ENCODE measurements at places on chromosomes 6 and 20. TPM values are rescaled to one million over a fixed set of nuclear protein-coding genes. Genes with fewer than 3 reads are reported as not detected.

- no peaks in the 10 kb centered on the region for H3K36me3 ChIP-seq
- DNase-seq: no peak
- peaks cover 9% of the 10 kb centered on the region for H3K27me3 ChIP-seq
- no peak overlapping the region for H3K4me3 ChIP-seq
- H3K4me1 ChIP-seq: no peaks in the 10 kb centered on the region
Observed at GRCh38 chr6:33960345-33961313, 156.8 kb upstream of the MLN start.

DNA sequence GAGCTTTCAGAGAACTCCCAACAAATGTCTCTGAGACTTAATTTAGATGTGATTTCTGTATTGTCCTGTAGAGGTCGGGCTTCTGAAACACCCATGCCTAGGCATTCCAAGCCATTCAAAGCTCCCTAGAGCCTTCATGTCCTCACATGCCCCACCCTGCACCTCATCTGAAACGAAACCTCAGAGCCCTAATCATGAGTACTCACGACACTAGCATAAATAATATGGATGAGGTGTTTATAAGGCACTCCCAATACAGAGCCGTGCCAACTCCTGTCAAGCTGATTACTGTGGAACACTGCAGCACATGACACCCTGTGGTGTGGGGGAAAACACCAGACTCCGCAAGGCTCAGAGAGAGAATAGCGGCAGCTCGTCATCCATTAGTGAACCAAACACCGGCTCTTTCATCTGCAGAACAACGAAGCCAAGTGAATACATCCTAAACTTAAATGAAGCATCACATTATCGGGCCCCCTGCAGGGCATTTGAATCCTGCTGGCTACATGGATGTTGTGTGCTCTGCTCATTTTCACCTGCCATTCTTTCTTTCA, 83.8 kb downstream of the FNDC1 start:
- no peaks in the 10 kb centered on the region for H3K4me1 ChIP-seq
- no peaks in the 10 kb centered on the region for H3K27me3 ChIP-seq
- H3K27ac ChIP-seq: no peak overlapping the region
- no peak overlapping the region for H3K4me3 ChIP-seq
- no peaks in the 10 kb centered on the region for H3K36me3 ChIP-seq

- H3K36me3 ChIP-seq: no peaks in the 10 kb centered on the region
- H3K4me1 ChIP-seq: no peaks in the 10 kb centered on the region
- DNase-seq: no peak
- H3K4me3 ChIP-seq: no peak overlapping the region
Observed at GRCh38 chr6:143872201-143872600, 7.9 kb downstream of the ZC2HC1B start.

DNA sequence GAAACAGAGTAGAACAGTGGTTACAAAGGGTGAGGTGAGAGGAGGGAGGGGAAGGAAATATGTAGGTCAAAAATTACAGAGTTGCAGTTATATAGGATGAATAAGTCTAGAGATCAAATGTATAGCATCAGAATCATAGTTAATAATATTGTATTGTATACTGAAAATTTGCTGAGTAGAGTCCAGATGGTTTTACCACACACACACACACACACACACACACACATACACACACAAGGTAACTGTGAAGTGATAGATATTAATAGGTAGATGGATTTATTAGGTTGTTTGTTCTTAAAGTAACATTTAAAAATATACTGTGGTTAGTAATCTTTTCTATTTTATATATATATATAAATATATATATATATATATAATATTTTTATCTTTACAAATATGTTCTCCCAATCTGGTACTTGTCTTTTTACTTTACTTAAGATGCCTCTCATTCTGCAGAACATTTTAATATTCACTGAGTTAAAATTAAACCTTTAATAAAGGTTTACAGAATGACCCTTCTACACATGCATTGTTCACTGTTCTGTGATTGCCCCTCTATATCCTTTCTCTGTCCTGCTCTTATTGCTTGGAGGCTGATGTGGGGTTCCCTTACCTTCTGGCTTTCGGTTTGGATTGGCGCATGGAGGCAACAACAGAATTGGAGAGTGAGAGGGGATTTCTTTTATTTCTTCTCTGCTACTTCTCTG, 408 bp downstream of the PTCHD4 start:
- H3K4me3 ChIP-seq: no peak overlapping the region
- H3K27me3 ChIP-seq: no peaks in the 10 kb centered on the region
- H3K27ac ChIP-seq: no peak overlapping the region
- no peaks in the 10 kb centered on the region for H3K4me1 ChIP-seq
- no peak for DNase-seq

- DNase-seq: no peak
- H3K4me3 ChIP-seq: no peak overlapping the region
- H3K27ac ChIP-seq: no peak overlapping the region
- peaks cover 10% of the 10 kb centered on the region for H3K4me1 ChIP-seq
- no peaks in the 10 kb centered on the region for H3K36me3 ChIP-seq
Observed at GRCh38 chr20:51695574-51696303, 72.5 kb downstream of the ATP9A start.

- no peak overlapping the region for H3K4me3 ChIP-seq
- no peak for DNase-seq
- H3K36me3 ChIP-seq: no peaks in the 10 kb centered on the region
- no peaks in the 10 kb centered on the region for H3K27me3 ChIP-seq
Observed at GRCh38 chr6:160883999-160884398, 107.6 kb upstream of the MAP3K4 start.

DNA sequence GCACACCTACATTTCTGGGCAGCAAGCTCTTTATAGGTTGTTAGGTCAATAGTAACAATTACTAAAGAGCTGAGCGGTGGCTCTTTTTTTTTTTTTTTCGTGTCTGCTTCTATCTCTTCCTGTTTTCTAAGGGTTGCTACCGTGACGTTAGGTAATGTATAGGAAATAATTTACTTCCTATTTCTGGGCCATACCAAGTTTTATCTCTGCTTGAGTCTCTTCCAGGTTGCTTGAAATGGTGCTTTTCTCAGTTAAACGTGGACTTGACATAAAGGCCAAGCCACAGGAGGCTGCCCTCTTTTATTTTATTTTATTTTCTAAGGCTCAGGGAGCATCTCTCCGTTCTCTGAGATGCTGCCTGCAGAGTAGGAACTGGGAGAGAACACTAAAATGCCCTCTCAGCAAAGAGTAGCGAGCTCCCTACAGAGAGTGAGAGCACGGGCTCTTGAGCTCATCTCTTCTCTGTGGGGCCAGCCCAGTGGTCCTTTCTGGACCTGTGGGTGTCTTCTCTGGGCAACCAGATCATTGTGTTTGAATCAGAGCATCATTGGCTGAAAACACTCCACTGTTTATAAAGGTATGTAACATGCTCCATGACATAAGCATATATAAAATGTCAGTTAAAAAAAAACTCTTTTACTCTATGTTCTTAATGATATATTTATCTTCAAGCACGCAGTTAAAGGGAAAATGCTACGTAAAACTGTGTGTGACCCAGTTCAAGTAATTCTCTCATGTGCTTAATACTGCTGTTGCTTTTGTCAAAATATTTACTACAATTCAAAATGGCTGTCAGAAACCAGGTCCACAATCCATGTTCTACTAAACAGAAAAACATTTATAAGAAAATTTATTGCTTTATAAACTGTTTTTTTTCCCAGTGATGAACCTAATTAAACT, at the start of gene ZNF831:
Gene ZNF831, plus strand, starts transcription at position 191 of the 900 bp plus-strand sequence. CDS start 27,199 bp downstream, outside the sequence.
- DNase-seq: no peak
- no peak within 1 kb of the TSS for H3K27ac ChIP-seq
- H3K27me3 ChIP-seq: no peaks in the 10 kb centered on the region
- no peak within 1 kb of the TSS for H3K4me3 ChIP-seq
- H3K4me1 ChIP-seq: no peaks in the 10 kb centered on the region
- no peaks in the 10 kb centered on the region for H3K36me3 ChIP-seq

DNA sequence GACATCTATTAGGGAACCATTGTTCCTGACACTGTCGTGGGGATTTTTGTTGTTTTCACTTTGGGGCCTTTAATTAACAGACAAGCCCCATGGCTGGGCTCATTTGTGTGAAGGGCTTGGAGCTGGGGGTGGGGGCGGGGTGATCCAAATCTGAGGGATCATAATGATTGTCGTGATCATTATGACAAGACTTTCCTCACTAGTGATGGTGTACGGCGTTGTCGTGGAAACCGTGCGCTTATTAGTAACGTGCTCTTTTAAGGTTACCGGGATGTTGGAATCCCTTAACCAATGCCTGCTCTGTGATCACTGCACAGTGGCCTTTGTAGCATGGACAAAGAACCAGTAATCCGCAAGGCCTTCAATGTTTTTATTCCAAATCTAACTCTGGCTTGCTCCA, 18.6 kb downstream of the PDYN start:
- no peaks in the 10 kb centered on the region for H3K4me1 ChIP-seq
- H3K27ac ChIP-seq: no peak overlapping the region
- no peak for DNase-seq
- H3K36me3 ChIP-seq: no peaks in the 10 kb centered on the region
- H3K4me3 ChIP-seq: no peak overlapping the region
- peaks cover 7% of the 10 kb centered on the region for H3K27me3 ChIP-seq

DNA sequence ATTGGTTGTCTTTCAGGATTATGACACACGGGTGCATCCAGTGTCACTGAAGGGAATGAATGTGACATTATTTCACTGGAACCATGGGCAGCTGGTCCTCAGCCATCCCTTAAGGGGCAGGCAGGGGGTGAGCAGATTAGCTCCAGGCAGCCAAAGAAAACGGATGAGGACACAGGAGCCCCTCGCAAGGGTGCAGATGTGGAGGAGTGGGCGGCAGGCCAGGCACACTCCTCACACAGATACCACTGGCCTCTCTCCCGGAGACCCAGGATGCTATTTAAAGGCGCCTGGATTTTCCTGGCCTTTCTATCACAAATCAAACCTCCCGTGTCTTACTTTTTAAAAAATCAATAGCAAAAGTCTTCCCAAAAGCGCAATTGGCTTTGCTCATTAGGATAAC, 210.4 kb downstream of the TAF4 start:
- no peak overlapping the region for H3K27ac ChIP-seq
- H3K4me1 ChIP-seq: no peaks in the 10 kb centered on the region
- H3K36me3 ChIP-seq: no peaks in the 10 kb centered on the region
- H3K27me3 ChIP-seq: no peaks in the 10 kb centered on the region

GRCh38 chr6:44463728-44464450, 76.4 kb downstream of the CDC5L start:
- peaks cover 3% of the 10 kb centered on the region for H3K27me3 ChIP-seq
- H3K4me3 ChIP-seq: no peak overlapping the region
- H3K36me3 ChIP-seq: no peaks in the 10 kb centered on the region
- peak overlapping the region; percentile 51 for H3K27ac ChIP-seq
- peaks cover 26% of the 10 kb centered on the region for H3K4me1 ChIP-seq
- DNase-seq: peak; percentile 21

DNA sequence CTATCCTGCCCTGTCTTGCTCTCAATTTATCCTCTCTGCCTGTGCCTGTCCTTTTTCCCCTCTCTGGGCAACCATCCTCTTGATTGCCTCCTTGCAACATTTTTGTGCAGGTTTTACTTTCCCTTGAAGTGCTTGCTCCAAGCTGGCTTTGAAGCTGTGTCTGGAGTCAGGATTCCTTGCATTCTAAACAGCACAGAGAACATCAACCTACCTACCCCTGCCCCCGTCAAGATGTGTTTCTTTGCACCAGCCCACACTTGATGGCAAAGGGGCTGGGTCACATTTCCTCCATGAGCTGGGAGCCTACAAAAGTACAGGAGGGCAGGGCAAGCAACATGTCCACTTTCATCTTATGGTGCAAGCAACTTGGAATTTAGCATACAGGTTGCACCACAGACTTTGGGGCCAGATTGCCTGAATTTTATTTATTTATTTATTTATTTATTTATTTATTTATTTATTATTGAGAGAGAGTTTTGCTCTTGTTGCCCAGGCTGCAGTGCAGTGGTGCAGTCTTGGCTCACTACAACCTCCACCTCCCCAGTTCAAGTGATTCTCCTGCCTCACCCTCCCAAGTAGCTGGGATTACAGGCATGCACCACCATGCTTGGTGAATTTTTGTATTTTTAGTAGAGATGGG, 206.3 kb downstream of the COL19A1 start:
- no peak overlapping the region for H3K27ac ChIP-seq
- peaks cover 3% of the 10 kb centered on the region for H3K27me3 ChIP-seq
- no peak for DNase-seq
- H3K36me3 ChIP-seq: no peaks in the 10 kb centered on the region
- no peaks in the 10 kb centered on the region for H3K4me1 ChIP-seq

- no peaks in the 10 kb centered on the region for H3K27me3 ChIP-seq
- peaks cover 14% of the 10 kb centered on the region for H3K4me1 ChIP-seq
Observed at GRCh38 chr6:16440636-16441212, 202.3 kb downstream of the GMPR start.

- H3K36me3 ChIP-seq: no peaks in the 10 kb centered on the region
- H3K27ac ChIP-seq: no peak overlapping the region
- no peaks in the 10 kb centered on the region for H3K27me3 ChIP-seq
- no peak for DNase-seq
Observed at GRCh38 chr6:166410426-166410935, 27.7 kb upstream of the MPC1 start.

- no peaks in the 10 kb centered on the region for H3K27me3 ChIP-seq
- DNase-seq: no peak
- H3K27ac ChIP-seq: no peak overlapping the region
- no peaks in the 10 kb centered on the region for H3K4me1 ChIP-seq
- no peak overlapping the region for H3K4me3 ChIP-seq
- no peaks in the 10 kb centered on the region for H3K36me3 ChIP-seq
Observed at GRCh38 chr20:35215066-35215956, 11.2 kb upstream of the MMP24 start.

DNA sequence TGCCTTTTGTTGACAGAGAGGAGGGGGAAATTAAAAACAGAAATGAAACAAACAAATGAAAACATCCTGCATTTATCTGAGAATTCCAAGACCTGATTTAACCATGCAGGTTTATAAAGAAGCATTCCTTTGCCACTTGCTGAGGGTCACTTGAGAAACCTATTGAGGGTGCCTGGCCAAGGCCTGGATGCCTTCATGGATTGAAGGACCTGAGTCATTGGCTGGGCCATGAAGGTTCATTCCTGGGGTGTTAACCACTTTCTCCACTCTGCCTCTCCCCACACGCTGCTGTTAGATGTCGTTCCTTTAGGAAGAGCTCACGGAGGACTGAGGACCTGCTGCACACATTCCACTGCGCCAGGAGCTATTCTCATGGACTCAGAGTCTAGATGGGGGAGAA, 49.7 kb downstream of the DAAM2 start:
- H3K4me1 ChIP-seq: no peaks in the 10 kb centered on the region
- H3K27me3 ChIP-seq: no peaks in the 10 kb centered on the region
- H3K4me3 ChIP-seq: no peak overlapping the region
- no peaks in the 10 kb centered on the region for H3K36me3 ChIP-seq
- DNase-seq: no peak

RWDD2A gene
- 8.1 TPM for total RNA-seq

BMP7 gene
- 0.74 TPM for total RNA-seq

TCF21 gene
- 9.4 TPM for total RNA-seq

RNASET2 gene
- total RNA-seq: 106 TPM

OXT gene
- total RNA-seq: 1.3 TPM

GRIK2 gene
- 0.39 TPM for total RNA-seq

BTNL2 gene
- total RNA-seq: not detected

RSPO4 gene
- not detected for total RNA-seq

CCDC167 gene
- total RNA-seq: 69.2 TPM

LY6G6F gene
- total RNA-seq: not detected

ASIP gene
- total RNA-seq: 0.46 TPM

PPP1R18 gene
- 19.8 TPM for total RNA-seq

SPINT4 gene
- not detected for total RNA-seq
